CD4-positive, alpha-beta T cell treated with Interleukin-17A for 4 hours (primary cell): ENCODE measurements at places on chromosomes 2 and 18.

- no peak for DNase-seq
Measured at GRCh38 chr2:143417428-143417827, 288.2 kb downstream of the ARHGAP15 start.

DNA sequence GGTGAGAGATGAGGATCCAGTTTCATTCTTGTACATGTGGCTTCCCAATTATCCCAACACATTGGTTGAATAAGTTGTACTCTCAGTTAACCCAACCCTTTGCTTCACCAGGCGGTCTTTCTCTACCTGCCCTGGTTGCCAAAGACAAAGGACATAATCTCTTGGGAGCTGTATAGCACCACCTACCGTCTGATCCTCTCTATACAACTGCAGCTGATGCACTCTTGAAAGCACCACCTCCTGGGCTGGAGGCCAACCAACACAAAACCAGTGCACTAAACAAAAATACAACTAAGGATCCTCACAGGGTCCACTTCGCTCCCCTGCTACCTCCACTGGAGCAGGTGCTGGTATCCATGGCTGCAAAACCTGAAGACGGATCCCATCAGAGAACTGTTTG lies 473.6 kb upstream of the NRXN1 start:
- DNase-seq = no peak

DNA sequence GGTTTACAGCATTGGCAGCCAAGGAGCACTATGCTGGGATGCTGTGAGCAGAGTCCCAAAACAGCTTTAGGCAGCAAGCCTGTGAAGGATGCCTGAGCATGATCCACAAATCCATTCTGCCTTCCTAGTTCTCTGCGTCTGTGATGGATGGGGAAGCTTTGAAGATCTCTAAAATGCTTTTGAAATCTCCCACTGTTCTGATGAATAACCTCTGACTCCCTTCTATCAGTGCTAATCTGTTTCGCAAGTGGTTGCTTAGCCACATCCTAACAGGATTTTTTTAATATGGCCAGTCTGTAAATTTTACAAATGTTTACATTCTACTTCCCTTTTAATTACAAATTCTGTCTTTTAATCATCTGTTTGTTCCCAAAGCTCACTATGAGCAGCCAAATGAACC lies 319.2 kb downstream of the GULP1 start:
- DNase-seq = no peak

GRCh38 chr2:136113209-136113971 lies 4.6 kb downstream of the CXCR4 start:
- DNase-seq = no peak

- DNase-seq = no peak
Measured at GRCh38 chr2:203994735-203995134, 58.2 kb downstream of the ICOS start.

DNA sequence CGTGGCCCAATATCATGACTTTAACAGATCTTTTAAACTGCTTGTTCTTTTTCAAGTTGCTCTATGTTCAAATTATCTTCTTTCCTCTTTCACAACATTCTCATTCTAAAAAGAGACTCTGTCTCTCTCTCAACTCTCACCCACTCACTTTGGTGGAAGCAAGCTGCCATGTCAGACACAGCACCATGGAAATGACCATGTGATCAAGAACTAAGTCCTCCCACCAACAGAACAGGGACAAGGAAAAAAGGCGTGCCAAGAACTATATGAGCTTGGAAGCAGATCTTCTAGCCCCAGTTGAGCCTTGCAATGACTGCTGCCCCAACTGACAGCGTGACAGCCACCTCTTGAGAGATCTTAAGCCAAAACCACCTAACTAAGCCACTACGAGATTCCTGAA lies 23.9 kb downstream of the BAZ2B start:
- no peak for DNase-seq

DNA sequence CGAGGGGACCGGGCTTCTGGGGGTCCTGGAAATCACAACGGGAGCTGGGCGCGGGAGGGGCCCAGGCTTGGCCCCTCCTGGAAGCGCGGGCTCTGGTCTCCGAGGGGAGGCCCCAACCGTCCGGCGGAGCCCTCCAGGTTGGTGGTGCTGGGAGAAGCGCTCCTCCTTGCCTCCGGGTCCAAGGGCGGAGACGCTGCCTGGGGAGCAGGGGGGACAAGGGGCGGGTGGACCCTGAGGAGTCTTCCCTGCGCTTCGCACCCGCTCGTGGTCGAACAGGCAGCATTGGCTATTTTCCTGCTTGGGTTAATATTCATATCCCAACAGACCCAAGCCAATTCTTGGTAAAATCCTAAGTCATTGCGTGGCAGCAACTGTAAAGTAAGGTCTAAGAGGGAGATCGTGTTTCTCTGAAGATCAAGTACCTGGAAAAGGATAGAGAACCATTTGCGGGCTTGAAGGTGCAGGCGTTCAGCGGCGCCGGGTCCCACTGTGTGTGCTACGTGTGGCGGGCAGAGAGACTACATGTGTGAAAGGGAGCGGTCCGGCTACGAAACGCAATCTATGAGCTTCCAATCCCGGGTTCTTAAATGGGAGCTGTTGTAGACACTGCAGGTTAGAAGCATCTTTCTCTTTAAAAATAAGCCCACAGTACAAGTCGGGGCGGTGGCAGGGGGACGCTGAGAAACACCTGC lies 805 bp downstream of the CIDEA start:
- DNase-seq = no peak

DNA sequence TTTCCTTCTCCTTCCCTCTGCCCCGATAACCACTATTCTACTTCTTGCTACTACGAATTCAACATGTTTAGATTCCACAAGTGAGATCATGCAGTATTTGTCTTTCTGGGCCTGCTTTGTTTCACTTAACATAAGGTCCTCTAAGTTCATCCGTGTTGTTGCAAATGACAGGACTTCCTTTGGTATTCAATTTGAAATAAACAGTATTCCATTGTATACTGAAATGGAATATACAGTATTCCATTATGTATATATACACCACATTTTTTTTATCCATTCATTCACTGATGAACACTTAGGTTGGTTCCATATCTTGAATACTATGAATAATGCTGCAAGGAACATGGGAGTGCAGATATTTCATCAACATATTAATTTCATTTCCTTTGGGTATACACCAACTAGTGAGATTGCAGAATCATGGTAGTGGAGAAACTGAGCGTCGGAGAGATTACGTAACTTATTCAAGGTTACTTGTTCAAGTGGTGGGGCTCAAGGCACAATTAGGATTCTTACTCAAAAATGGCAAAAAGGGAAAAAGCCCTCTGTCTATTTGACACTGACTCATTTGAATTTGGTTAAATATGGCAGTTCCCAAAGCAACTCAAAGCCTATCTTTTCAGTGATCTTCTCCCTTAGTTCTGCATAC lies 85.1 kb downstream of the CHN1 start:
- DNase-seq = no peak

- peak; percentile 80 for DNase-seq
Measured at GRCh38 chr2:96870626-96871255, 861 bp upstream of the SEMA4C start.

DNA sequence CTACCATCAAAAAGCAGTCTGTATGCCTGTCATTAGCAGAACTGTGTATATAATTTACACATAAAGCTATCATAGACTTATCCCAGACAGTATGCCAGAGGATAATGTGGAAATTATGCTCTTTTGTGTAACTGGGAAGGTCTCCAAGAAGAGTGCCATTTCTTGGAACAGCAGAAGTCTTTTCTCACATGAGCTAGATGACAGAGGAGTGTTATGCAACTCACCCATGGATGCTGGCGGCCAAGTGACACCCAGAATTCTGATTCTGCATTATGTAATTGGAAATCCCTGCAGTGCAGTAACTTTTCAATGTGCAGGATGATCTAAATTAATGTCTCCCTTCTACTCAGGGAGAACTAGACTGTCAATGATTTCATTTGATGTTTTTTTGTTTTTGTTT lies 160.0 kb downstream of the UBE2E3 start:
- DNase-seq = peak; percentile 28

GRCh38 chr2:180111901-180112300 lies 104.8 kb upstream of the CWC22 start:
- no peak for DNase-seq

- no peak for DNase-seq
Measured at GRCh38 chr18:68400889-68401288, 314.0 kb downstream of the TMX3 start.

GRCh38 chr18:4125627-4126230 lies 329.4 kb downstream of the DLGAP1 start:
- DNase-seq = no peak

- DNase-seq = no peak
Measured at GRCh38 chr2:19357402-19358241, 801 bp downstream of the OSR1 start.

DNA sequence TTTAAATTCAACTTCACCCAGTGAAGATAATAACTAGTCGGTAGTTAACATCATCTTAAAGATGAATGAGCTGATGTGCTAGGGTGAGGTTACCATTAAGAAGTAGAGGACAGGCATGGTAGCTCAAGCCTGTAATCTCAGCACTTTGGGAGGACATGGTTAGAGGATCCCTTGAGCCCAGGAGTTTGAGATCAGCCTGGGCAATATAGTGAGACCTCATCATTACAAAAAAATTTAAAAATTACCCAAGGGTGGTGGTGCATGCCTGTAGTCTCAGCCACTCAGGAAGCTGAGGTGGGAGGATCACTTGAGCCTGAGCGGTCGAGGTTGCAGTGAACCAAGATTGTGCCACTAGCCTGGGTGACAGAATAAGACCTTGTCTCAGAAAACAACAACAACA lies 4.7 kb downstream of the GALNT5 start:
- DNase-seq = no peak

DNA sequence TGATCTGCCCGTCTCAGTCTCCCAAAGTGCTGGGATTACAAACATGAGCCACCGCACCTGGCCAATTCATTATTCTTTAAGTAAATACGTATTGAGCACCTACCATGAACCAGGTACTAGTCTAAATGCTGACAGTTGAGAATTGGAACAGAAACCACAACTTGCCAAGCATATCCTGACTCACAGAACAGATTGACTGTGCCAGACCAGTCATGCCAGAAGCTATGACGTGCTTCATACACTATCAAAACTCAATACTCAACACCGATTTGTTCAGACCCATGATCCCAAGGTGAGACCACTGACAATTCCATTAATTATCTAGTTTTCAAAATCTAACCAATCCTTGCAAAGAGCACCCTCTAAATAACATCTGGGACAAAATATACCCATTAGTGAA lies 148.6 kb downstream of the B3GNT2 start:
- no peak for DNase-seq

DNA sequence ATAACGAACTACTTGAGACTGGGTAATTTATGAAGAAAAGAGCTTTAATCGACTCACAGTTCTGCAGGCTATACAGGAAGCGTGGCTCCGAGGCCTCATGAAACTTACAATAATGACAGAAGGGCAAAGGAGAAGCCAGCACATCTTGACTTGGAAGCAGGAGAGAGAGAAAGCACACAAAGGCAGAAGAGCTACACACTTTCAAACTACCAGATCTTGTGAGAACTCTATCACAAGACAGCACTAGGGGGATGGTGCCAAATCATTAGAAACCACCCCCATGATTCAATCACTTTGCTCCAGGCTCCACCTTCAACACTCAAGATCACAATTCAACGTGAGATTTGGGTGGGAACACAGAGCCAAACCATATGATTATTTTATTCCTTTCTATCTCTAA lies 655.9 kb upstream of the SYT4 start:
- DNase-seq = no peak

DNA sequence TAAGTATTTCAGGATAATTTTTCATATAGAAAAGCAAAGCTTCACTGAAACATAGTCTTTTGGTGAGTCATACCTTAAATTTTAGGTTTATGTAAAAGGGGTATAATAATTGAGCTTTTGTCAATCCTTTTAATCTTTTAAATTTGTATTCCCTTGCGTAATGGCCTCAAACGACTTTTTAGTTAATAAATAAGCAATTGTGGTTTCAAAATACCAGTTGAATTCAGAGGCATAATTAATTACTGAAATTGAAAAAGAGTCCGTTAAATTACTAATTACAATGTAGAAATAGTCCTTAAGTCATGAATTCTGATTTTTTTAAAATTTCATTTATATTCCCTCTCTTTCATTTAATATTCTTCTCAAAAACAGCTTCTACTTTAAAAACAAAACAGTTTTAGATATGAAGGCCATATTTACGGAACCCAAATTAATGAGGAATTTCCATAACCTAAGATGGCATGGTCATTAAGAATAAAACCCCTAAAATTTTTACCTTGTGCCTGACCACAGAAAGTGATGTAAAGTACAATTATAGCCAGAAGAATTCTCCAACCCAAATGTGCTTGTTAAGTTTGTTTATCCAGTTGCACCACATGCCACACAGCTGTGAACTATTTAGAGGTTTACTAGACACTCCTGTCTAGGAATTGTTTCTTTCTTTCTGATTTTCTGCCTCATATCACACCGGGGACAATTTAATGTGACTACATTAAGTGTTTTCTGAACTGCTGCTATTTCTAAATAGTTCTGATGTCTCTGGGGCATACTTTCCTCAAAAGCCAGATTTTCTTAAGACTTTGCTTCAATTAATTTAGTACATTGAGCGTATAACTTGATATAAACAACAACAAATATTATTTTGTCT lies 60.7 kb upstream of the ITGA4 start:
- DNase-seq = no peak

DNA sequence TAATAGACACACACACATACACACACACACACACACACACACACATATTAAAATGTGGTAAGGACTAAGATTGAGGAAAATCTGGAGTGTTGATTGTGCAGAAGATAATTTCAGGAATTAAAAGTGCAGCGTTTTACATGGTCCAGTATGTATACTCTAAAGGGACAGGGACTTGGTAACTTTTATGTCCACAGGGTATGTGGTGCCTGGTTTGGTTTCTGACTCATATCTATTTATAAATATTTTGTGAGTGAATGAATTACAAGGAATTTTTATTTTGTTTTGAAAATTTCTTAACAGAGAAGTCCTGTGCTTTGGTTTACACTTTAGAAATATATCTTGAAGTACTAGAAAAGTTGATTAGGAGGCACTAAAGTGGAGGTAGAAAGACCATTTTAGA lies 287.7 kb upstream of the NXPH2 start:
- DNase-seq = no peak

- DNase-seq = no peak
Measured at GRCh38 chr2:236956641-236957040, 129.0 kb upstream of the COPS8 start.

GRCh38 chr2:12300927-12301326 lies 415.8 kb upstream of the TRIB2 start:
- no peak for DNase-seq

DNA sequence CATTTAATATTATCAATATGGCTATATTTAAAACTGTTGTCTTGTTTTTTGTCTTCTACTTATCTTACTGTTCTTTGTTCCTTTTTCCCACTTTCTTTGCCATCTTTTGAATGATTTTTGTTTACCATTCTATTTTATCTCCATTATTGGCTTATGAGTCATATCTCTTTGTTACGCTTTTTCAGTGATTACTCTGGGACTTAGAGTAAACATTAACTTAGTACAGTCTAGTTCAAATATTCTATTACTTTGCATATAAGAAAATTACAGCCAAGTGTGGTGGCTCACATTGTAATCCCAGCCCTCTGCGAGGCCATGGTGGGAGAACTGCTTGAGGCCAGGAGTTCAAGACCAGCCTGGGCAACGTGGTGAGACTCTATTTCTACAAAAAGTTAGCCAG lies 26.1 kb downstream of the ADCY3 start:
- no peak for DNase-seq
